ENCODE measurements at places on chromosomes 4 and X.

- no peak for DNase-seq
Measured at GRCh38 chr4:100819505-100819904, 301.7 kb upstream of the EMCN start.

DNA sequence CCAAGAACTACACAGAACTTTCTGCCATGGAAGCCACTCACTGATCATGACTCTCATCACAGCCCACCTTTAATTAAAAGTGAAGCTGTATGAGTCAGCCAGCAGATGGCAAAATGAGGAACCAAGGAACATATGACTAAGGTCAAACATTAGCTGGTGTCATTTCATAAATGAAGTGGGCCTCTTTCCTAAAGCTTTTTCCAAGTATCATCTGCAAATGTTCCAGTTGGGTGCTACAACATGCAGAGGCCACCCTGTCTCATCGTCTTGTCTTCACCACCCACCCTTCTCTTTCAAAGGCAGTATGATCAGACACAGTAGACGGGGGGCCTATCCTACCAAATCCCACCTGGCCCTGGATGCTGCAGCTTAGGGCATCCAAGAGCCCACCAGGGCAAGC, 9.2 kb upstream of the EOLA1 start:
- no peak for DNase-seq

DNA sequence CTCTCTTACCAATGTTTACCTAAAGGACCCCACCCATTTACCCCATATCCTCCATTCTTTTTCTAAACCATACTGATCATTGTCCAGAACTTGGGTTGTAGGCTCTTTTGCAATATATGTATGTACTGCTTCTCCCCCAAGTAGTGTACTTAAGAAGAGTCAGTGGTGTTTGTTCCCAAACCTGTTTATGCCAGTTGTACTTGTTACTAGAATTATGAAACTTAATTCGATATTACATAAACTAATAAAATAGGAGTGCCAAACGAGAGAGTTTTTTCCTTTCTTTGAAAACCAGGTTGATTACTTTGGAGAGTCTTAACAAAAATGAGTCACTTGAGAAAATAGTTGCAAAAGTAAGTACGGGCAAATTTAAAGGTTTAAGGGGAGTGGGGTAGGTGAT, 96.3 kb downstream of the GEMIN8 start:
- DNase-seq = no peak

- no peak for DNase-seq
Measured at GRCh38 chr4:10334506-10335028, 122.7 kb downstream of the ZNF518B start.
